ENCODE measurements at places on chromosomes 2 and 18.

- DNase-seq, result no peak
Measured at GRCh38 chr18:24876266-24876665, 415.8 kb downstream of the HRH4 start.

- DNase-seq, result no peak
Measured at GRCh38 chr2:126635736-126636135, 20.2 kb upstream of the GYPC start.

GRCh38 chr18:50218432-50219197, 23.7 kb upstream of the MYO5B start:
- DNase-seq, result peak; percentile 46

DNA sequence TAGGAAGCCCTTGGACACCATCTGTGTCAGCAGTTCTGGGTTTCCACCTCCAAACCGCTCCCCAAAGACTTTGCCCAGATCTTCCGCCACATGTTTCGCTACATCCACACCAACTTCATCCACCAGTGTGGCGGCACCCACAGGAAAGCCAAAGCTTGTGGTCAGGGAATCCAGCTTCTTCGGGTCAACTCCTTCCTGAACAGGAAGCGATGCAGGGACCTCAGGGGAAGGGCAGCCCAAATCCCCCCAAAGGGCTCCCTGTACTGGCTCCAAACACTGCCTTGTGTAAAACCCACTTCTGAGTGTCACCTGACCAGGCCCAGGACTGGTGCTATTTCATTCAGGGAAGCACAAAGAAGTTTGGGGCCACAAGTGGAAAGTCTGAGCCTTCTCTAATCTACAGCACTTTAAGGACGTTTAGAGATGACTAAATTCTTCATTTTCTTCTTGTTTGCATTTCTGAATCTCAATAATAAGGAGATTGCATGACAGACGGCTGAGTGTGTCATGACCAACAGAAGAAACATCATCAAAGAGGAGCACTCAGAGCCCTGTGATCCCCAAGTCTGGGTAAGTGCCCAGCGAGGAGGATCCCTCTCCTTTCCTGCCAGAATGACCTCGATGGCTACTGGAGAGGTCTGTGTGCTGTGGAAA, 20.8 kb downstream of the GAREM2 start:
- DNase-seq, result no peak

GRCh38 chr18:3454365-3455089, 4.6 kb downstream of the TGIF1 start:
- peak; percentile 57 for DNase-seq

GRCh38 chr18:35507623-35508022, 9.9 kb upstream of the INO80C start:
- DNase-seq, result no peak

GRCh38 chr2:189116087-189116486, 63.5 kb downstream of the COL5A2 start:
- no peak for DNase-seq

DNA sequence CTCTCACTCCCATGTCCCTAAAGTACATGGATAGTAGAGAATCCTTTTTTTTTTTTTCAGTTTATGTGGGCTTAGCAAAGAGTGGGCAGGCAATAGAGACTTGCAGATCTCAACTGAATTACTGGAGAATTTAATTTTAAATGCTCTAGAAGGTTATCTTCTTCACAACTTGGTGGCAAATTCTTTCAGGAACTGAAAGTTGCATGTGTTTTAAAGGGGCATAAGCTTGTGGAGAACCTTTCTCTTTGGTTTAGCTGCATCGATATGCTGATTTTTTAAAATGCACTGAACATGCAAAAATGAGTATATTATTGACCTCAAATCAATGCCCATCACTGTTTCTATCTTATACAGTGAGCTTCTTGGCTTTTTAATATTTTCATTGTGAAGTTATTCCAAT, 24.9 kb upstream of the GALNT3 start:
- no peak for DNase-seq

DNA sequence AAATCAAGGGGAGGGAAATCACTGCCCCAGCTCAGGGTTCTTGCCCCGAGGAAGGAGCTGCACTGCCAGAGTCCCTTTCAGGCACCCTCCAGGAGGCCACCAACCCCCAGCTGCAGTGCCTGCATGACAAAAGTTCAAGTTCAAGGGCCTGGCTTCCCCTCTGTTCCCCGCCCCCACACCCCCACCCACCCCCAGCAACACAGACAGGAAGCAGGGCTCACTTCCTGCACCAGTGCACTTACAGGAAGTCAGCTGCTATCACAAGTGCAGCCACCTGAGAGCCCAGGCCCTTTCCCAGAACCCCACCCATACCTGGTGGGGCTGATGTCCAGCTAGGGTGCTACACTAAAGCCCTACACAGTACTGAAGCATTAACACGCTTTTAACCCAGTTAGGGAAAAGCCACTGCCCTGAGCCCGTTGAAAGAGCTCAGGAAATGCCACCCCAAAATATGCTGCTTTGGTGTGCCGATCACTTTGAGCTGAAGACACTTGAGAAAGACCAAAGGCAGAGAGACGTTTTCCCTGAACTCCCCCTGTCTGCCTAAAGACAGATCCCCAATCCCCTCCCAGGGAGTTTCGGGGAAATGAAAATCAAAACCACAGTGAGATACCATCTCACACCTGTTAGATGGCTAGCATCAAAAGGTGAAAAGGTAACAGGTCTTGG, 109.9 kb upstream of the CAB39 start:
- peak; percentile 78 for DNase-seq

- DNase-seq, result no peak
Measured at GRCh38 chr18:31592506-31593157, 955 bp downstream of the TTR start.

DNA sequence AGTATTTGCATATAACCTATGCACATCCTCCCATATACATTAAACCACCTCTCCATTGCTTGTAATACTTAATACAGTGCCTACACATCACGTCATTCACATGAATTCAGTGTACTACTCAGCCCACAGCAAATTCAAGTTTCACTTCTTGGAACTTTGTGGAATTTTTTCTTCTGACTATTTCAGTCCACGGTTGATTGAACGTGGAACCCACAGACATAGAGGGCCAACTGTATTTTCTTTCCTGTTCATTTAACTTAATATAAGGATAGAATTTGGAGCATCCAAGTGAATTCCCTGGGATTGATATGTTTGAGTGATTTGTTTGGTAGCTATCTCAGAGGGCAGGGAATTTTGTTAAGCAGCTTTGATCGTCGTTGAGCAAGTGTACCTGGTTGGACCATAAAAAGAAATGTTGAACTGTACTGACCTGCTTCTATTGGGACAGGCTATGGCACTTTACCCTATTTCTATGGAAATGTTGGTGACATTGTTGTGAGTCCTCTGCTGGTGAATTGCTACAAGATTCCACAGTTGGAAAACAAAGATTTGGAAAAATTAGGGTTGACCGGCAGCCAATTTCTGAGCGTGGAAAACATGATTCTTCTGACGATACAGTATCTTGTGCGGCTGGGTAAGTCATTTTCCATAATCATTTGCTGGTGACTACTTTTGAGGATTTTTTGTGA, 156.6 kb downstream of the ESCO1 start:
- no peak for DNase-seq

- no peak for DNase-seq
Measured at GRCh38 chr2:98571121-98571701, 37.1 kb downstream of the COA5 start.

DNA sequence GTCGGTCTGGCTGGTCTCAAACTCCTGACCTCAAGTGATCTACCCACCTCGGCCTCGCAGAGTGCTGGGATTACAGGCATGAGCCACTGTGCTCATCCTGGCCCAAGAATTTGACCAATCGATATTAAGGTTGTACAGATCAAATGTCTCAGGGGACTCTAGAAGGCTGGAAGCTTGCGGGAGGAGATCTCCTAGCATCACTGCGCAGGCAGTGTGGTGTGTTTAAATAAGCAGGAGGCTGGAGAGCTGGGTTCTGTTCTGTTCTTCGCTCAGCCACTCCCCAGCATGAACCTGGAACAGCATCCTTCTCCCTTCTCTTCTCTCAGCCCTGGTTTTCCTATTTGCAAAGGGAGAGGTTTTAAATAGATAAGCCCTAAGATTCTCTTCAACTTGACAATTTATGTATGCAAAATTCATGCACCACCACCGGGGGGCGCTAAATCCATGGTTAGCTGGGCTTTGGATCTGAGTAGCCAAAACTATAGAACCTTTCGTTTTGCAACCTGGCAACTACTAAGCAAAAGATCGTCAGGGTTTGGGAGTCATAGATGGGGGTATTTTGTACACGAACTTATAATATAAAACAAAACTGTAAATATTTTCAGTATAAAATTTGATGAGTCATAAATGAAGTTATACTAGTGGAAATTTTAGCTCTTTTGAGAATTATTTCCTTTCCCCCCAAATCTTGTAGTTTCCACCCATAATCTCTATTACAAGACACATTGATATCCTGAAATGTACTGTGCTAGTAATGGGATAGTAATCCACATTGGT, 60.6 kb downstream of the SLC16A14 start:
- peak; percentile 81 for DNase-seq

GRCh38 chr2:75238670-75239330, 39.5 kb upstream of the TACR1 start:
- DNase-seq, result no peak

DNA sequence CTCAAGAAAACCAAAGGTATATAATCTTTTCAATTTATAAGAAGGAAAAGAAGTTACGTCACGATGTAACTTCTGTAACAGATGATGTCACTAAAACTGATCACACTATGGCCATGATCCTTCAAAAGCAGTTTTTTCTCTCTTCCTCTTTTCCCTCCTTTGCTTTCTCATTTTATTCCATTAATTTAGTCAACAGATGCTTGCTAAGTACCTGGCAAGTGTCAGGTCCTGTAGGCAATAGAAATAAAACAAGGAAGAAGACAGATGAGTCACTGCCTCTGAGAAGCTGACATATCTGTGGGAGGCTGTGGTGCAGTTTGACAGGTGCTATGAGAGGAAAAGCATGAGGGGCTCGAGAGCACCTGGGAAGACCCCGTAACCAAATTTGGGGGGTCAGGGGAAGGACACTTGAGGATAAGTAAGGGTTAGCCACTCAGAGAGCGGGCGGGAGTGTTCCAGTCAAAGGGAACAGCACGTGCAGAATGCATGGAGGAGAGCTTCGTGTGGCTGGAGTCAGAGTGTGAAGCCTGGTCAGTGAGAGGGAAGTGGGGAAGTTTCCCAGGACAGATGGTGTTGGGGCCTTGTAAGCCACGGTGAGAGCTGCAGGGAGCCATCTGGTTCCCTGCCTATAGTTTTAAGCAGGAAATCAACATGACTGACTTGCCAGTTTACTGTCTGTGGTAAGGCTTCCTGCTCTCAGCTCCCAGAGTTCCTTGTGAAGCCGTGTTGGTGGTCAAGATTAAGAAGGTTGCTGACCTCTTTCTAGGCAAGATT, 198.8 kb upstream of the FOSL2 start:
- DNase-seq, result no peak

GRCh38 chr2:241849616-241850543, 8.8 kb downstream of the PDCD1 start:
- no peak for DNase-seq

DNA sequence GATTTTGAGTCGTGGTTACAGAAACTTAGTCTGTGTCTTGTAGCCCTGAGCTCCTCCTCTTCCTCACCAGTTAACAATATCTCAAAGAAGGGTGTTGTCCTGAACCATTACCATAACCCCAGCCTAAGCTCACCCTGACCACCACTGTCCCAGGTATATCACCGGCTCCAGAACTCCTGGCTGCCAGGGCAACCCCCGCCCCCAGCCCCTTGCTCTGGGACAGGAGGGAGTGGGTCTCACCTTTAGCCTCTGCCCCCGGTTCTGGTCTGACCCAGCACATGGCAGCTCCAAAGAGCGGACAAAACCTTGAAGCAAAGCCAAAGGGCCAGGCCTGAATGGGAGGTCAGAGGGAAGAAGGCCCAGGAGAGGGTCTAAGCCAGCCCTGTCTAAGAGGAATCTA, 5.6 kb upstream of the PSMD1 start:
- DNase-seq, result no peak

- no peak for DNase-seq
Measured at GRCh38 chr2:1625281-1626001, 118.9 kb downstream of the PXDN start.

DNA sequence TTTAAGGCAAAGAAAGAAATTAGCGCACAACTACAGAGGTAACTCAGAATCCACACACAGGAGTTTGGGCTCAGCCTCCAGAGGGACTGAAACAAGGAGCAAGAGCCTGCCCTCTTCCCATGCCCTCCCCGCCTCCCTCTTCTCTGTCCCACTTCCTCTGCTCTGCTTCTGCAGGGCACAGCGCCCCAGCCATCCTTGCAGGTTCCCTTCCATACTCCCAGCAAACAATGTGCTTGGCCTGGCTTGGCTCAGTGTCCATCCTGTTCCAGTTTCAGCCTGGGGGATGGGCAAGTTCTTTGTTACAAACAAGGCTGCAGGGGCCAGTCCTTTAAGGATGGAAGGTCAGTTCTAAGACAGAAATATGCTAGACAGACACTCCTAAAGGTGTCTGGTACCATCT, 133.5 kb downstream of the CDH20 start:
- no peak for DNase-seq

DNA sequence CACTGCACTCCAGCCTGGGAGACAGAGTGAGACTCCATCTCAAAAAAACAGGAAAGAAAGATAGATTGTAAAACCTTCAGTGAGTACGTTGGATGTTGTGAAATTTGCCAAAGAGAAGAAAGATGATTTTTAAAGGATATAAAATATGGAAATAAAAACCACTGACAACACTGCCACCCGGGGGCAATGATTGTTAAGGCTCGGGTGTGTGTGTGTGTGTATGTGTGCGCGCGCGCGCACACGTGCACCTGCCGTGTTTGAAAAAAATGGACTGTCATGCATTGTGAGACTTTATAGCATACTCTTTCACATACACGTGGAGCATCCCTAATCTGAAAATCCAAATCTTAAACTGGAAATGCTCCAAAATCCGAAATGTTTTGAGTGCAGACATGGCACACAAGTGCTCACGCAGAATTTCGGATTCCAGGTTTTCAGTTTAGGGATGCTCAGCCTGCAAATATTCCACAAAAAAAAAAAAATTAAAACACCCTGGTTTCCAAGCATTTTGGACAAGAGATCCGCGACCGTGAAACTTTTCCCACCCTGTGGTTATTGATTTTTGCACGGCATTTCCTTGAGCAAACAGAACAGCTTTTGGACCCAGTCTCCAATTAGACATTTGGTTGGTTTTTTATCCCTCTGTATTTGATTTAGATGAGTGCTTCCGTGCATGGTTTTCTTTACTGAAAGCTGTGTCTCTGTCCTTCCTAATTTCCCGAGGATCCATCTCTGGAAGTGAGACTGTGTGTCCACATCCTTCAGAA, 269.2 kb downstream of the AGAP1 start:
- no peak for DNase-seq

GRCh38 chr2:189131991-189132390, 47.6 kb downstream of the COL5A2 start:
- no peak for DNase-seq
